ENCODE measurements at places on chromosomes 7 and 10.

DNA sequence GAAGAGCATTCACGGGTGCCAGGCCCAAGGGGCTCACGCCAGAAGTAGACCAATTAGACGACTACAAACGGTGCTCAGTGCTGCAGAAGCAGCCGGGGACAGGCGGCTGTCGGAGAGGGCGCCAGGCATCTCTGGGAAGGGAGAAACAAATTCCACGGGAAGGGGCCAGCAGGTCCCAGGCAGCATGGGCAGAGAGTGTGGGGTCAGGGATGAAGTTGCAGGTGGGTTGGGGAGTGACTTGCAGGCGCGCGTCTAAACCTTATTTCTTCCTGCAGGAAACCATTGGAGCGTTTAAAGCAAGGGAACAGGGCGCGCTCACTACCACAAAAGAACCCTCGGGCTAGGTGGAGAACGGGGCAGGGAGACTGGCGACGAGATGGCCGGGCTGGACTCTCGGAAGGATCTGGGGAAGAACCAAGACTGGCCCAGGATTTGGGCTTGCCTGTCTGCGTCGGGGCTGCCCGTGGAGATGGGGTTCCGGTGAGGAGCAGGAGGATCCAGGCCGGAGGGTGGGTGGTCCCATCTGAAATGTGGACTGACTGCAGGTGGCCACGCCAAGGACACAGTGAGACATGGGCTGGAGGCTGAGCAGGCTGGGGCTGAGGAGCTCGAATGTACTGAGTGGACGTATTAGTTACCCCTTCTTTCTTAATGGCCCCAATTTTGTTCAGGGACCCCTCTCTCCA, 116.3 kb upstream of the DIP2C start:
- no peak for DNase-seq

DNA sequence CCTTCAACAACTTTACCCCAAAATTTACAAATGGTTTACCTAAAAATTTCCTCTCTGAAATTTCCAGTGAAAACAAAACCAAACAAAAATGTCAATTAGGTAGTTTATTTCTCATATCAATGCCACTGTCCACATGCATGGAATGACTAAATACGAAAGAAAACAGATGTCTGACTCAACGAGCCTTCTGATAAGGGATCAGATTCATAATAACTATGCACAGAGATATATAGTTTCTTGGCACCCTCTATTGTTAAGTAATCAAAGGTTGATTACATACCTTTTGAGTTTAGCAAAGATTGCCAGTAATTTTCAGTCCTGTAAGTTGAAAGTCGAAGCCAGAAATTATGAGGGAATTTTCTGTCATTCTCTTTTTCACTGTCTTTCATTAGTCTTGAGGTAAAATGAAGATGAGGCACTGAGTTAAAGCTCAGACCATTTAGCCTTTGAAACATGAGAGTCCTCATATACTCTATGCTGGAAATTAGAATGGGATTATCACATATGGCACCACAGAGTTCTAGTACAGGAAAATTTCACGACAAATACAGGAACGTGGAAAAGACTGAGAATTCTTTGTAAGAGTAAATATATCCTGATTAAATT, 519.1 kb upstream of the ANKRD30A start:
- DNase-seq, result no peak

GRCh38 chr10:1440897-1441296, 296.4 kb downstream of the ADARB2 start:
- DNase-seq, result no peak

GRCh38 chr10:100568912-100569311, 33.2 kb downstream of the HIF1AN start:
- no peak for DNase-seq

- no peak for DNase-seq
Observed at GRCh38 chr10:98268694-98269431, 869 bp upstream of the LOXL4 start.

- DNase-seq, result no peak
Observed at GRCh38 chr7:4190010-4190981, 491.8 kb upstream of the FOXK1 start.

GRCh38 chr7:93228302-93228701, 2.0 kb upstream of the HEPACAM2 start:
- DNase-seq, result peak; percentile 59

- DNase-seq, result no peak
Observed at GRCh38 chr10:86938260-86938659, 19.2 kb downstream of the MMRN2 start.

DNA sequence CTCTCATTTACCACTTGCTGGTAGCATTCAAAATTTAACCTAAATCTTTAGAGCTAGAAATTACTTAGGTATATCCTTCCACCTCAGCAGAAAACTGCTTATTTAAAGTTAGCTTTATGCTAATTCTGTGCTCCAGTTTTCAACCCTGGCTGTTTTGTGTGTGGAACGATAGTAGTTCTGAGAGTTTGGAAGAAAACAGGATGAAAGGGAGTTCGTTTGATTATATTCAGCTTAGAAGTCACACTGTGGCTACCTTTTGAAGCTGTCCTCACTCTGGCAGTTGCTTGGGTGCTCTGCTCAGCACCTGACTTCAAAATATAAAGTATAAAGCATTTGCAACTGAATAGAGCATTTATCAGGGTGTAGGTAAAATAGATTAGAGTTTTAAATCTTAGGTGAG, 2.6 kb upstream of the ASCC1 start:
- DNase-seq, result no peak

GRCh38 chr10:124737708-124738107, 6.5 kb downstream of the FAM53B start:
- DNase-seq, result no peak

- DNase-seq, result no peak
Observed at GRCh38 chr7:150373049-150373801, 4.6 kb downstream of the REPIN1 start.

GRCh38 chr10:78248651-78249464, 215.2 kb downstream of the RPS24 start:
- DNase-seq, result no peak
